NB4 (cell line): ENCODE measurements at places on chromosomes 2 and 18.

DNA sequence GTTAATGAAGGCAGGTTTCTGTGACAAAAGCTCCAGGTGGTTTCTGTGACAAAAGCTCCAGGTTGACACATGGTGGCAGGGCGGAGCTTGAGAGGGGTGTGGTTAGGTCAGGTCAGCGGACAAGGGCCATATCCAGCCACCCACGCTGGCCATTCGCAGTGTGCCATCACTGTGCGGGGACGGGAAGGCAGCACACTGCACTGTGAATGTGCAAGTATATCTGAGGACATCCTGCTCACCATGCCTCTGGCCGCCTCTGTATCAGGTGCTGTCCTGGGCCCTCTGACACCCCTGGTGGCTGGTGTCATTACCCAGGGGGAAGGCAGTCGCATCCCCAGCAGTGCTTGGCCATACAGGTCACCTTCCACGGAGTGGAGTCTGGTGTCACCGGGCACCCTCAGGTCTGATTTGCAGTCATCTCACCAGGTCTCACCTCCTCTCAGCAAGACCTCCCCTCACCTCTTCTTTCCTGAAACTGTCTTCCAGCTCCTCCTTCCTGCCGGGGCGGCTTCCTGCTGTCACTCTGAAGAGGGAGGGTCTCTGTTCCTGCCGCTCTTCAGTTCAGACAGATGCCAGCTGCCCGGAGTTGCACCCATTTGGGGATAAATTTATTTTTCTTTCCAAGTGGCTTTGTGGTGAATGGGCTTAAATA lies 34.9 kb downstream of the CTIF start:
- DNase-seq = no peak

- DNase-seq = no peak
These were observed 6.8 kb downstream of the STAT1 start for GRCh38 chr2:191006997-191007783.

GRCh38 chr2:236993286-236993685 lies 92.4 kb upstream of the COPS8 start:
- no peak for DNase-seq

GRCh38 chr18:6881034-6881820 lies 151.7 kb downstream of the ARHGAP28 start:
- DNase-seq = no peak

- no peak for DNase-seq
These were observed 178.8 kb upstream of the GLI2 start for GRCh38 chr2:120556911-120557310.

DNA sequence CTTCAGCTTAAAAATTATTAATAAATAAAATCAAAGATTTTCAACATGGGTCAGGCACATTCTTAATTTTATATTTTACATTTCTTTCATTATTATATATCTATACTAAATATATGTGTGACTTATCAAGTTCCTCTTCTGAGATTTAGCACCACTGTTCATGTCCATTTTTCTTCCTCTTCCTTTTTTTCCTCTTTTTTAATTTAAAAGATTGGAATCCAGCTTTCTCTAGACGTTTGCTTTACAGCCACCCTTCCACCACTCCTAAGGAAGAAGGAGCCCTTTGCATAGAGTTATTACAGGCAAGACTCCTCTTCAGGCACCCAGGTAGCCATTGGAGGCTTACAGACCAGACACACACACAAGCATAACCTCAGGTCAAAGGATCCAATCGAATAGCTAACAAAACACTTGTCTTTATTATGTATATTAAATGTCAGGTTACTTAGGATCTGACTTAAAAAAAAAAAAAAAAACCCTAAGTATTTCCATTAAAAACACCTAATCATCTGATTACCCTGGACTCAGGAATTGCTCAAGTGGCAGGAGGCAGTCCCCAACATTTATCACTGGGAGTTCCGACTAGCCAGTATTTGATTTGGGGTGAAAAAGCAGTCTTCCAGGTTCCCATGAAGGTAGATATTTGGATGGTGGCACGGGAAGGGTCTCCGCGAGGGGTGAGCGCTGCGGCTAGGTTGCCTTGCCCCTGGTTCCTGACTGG lies 2.4 kb upstream of the ZEB2 start:
- DNase-seq = no peak

- DNase-seq = no peak
These were observed 318.0 kb downstream of the FIGN start for GRCh38 chr2:163417596-163418337.

DNA sequence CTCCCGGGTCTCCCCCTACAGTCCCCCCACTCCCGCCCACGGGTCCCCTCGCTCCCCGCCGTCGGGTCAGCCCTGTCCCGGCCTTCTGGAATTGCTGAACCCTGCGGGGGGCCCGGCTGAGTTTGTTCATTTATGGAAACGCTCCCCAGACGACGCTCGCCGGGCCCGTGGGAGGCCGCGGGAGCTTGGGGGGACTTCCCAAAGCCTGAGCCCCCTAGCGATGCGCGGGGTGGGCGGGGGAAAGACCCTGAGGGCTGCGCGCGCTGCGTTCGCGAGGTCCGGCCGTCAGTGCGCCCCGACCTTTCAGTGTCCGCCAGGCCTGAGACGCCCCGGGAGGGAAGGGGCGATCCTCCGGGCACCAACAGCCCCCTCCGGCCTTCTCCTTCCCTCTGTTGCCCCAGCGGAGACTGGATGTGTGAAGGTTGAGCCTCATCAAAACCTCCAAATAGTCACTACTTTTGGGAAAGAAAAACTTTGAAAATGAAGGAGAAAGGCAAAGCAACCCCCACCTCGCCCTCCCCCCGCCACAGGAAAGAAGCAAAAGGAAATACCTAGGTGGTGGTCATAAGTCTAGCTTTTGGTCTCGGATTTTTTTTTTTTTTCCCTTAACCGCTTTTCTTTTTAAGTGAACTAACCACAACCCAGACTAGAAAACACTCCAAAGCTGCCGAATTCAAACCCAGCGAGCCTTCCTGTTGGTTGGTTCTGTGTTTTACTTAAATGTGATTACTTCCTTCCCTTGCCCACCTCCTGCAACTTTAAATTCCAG lies 509 bp upstream of the CYS1 start:
- no peak for DNase-seq

- no peak for DNase-seq
These were observed 18.5 kb upstream of the YWHAQ start for GRCh38 chr2:9649261-9649660.
